ENCODE measurements at places on chromosomes 6 and 20. TPM values are rescaled to one million over a fixed set of nuclear protein-coding genes. Genes with fewer than 3 reads are reported as not detected.

NMBR gene
- polyA plus RNA-seq: 1.1 TPM

PROKR2 gene
- not detected for polyA plus RNA-seq

PRR18 gene
- polyA plus RNA-seq: 0.15 TPM

NHLRC1 gene
- polyA plus RNA-seq: 2.7 TPM

SLC32A1 gene
- 29.4 TPM for polyA plus RNA-seq

ECT2L gene
- polyA plus RNA-seq: 0.31 TPM

CRIP3 gene
- polyA plus RNA-seq: 2.4 TPM

HEY2 gene
- 0.77 TPM for polyA plus RNA-seq

ESR1 gene
- polyA plus RNA-seq: 0.95 TPM

BPI gene
- polyA plus RNA-seq: not detected

LRRC73 gene
- 6.4 TPM for polyA plus RNA-seq

ADTRP gene
- 1.3 TPM for polyA plus RNA-seq

PAX1 gene
- polyA plus RNA-seq: not detected

CST5 gene
- polyA plus RNA-seq: not detected

C6orf163 gene
- 2.4 TPM for polyA plus RNA-seq

ABHD16B gene
- polyA plus RNA-seq: not detected

DLK2 gene
- polyA plus RNA-seq: 15.0 TPM

SLC22A23 gene
- 0.60 TPM for polyA plus RNA-seq

C6orf15 gene
- polyA plus RNA-seq: not detected

MAN1A1 gene
- polyA plus RNA-seq: 123 TPM

ELOVL2 gene
- polyA plus RNA-seq: 9.4 TPM

PTCHD4 gene
- polyA plus RNA-seq: 38.7 TPM

MAK gene
- not detected for polyA plus RNA-seq

SPEF1 gene
- polyA plus RNA-seq: 0.20 TPM

SPACA1 gene
- not detected for polyA plus RNA-seq

BPIFB4 gene
- not detected for polyA plus RNA-seq

RSPH3 gene
- 15.5 TPM for polyA plus RNA-seq

WASF1 gene
- polyA plus RNA-seq: 45.5 TPM

XKR7 gene
- 0.04 TPM for polyA plus RNA-seq

HCRTR2 gene
- not detected for polyA plus RNA-seq

FOXQ1 gene
- 1.8 TPM for polyA plus RNA-seq

PLAGL1 gene
- 13.2 TPM for polyA plus RNA-seq

THBD gene
- not detected for polyA plus RNA-seq

VIP gene
- not detected for polyA plus RNA-seq

GPX6 gene
- polyA plus RNA-seq: not detected

OPRM1 gene
- polyA plus RNA-seq: 2.8 TPM

Measured in Purkinje cell (primary cell).